ENCODE measurements at places on chromosomes 11 and 22.

- DNase-seq, result no peak
These were observed 655.1 kb upstream of the ARHGAP42 start for GRCh38 chr11:100031973-100032372.

DNA sequence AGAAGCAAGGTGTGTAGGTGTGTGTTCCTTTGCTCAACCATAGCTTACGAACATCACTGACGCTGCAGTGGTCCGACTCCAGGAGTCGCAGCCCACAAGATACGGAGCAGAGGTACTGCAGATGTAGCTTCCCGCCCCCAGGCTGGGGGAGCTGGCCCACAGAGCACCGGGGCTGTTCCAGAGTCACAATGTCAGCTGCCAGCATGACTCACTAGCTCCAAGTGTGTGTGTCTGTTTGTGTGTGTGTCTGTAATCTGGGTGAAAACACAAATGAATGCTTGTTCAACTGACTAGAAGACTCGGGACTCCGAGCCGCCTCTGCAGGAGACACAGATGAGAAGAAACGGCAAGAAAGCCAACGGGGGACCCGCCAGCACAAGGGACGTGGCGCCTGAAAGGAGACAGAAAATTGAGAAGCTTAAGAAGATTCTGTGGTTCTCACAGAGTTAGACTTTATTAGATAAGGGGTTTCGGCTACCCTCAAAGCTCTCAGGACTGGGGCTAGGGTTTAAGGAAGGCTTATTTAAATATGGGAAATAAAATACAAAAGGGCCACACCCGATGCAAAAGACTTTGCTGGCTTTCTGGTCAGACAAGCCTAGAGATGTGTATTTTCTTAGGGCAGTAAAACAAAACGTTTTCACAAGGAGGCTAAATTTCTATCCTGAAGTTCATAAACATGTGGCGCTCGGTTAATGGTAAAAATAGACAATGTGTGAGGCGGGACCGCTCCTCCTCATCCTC lies 10.7 kb downstream of the VSIG10L2 start:
- no peak for DNase-seq

DNA sequence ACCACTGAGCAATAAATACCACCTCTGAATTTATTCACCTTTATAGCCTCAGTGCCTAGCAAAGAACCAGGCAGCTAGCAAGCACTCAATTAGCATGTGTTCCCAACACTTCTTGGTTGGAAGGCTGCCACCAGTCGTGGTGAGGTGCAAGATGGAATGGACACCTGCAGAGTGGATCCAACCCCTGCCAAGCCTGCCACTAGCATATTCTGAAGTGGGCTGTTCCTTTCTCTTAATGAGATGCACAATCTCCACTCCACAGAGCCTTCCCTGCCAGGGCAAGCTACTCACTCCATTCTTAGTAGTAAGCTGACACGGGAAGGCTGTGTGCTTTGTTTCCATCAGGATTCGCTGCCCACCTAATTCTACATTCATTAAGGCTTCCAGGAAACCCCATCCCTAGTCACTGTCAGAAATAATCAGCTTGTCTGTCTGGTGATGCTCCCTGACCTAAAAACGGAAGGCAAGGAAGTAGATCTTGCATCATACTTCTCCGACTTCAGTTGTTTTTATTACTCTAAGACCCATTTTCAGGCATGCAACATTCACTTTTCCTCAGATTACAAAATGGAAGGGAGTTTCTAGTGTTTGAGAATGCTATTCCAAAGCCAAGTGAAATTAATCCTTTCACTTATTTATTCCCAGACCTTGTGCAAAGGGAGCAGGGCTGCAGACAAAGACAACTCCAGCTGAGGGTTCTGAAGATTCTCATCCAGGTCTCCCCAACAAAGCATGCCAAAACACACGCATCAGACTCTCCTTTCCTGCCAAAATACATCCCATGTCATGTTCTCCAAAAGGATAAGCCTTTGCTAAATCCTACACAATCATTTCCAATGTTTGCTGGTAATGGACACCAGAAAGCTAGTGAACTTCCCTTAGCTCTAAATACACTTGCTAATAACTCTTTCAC lies 128.0 kb downstream of the TENM4 start:
- no peak for DNase-seq

- no peak for DNase-seq
These were observed 777 bp downstream of the LTO1 start for GRCh38 chr11:69674267-69674885.

- DNase-seq, result no peak
These were observed 164.1 kb downstream of the ARHGAP42 start for GRCh38 chr11:100851147-100851546.
